ENCODE measurements at places on chromosomes 4 and X. TPM values are rescaled to one million over a fixed set of nuclear protein-coding genes. Genes with fewer than 3 reads are reported as not detected.

The ZNF630 gene
- total RNA-seq: 0.20 TPM

The IL21 gene
- not detected for total RNA-seq

The SORCS2 gene
- 5.8 TPM for total RNA-seq

The SSX4 gene
- total RNA-seq: not detected

The L1CAM gene
- total RNA-seq: 22.0 TPM

The IL3RA gene
- total RNA-seq: 0.23 TPM

The C4orf50 gene
- total RNA-seq: not detected

The CLDN22 gene
- not detected for total RNA-seq

The QRFPR gene
- total RNA-seq: not detected

The HS3ST1 gene
- 0.60 TPM for total RNA-seq

The HTRA3 gene
- 20.4 TPM for total RNA-seq

The GYPE gene
- not detected for total RNA-seq

The COL4A5 gene
- 11.8 TPM for total RNA-seq

The SHROOM3 gene
- 16.6 TPM for total RNA-seq

The PAK3 gene
- not detected for total RNA-seq

The TMPRSS11A gene
- total RNA-seq: not detected

The TBC1D25 gene
- total RNA-seq: 16.4 TPM

The ARHGEF9 gene
- total RNA-seq: 5.6 TPM

The SYNPO2 gene
- 1.0 TPM for total RNA-seq

The TGIF2LX gene
- total RNA-seq: not detected

The TMEM35A gene
- not detected for total RNA-seq

The SLC16A2 gene
- total RNA-seq: 17.8 TPM

The RADX gene
- total RNA-seq: 0.06 TPM

The CT83 gene
- total RNA-seq: not detected

The ADAM29 gene
- total RNA-seq: not detected

The KCNE5 gene
- total RNA-seq: 0.20 TPM

The SPANXC gene
- not detected for total RNA-seq

The TRMT44 gene
- total RNA-seq: 6.3 TPM
